Brain microvascular endothelial cell (primary cell): ENCODE measurements at places on chromosomes 12 and 14.

DNA sequence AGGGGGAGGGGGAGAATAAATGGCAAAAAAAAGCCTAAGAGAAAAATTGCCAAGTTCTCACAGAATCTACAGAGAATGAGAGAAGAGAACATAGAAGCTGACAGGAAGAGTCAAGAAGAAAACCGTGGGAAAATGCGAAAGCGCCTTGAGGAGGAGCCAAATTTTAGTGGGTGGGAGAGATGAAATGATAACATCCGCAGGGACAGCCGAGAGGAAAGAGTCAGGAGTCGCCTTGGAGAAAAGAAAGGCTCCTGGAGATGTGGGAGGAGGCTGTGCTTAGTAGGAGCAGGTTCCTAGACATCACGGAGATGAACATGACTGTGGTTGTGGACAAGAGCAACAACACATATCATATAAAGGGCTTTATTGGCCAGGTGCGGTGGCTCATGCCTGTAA is 49.4 kb downstream of the PHLDA1 start:
- peak; percentile 94 for DNase-seq

DNA sequence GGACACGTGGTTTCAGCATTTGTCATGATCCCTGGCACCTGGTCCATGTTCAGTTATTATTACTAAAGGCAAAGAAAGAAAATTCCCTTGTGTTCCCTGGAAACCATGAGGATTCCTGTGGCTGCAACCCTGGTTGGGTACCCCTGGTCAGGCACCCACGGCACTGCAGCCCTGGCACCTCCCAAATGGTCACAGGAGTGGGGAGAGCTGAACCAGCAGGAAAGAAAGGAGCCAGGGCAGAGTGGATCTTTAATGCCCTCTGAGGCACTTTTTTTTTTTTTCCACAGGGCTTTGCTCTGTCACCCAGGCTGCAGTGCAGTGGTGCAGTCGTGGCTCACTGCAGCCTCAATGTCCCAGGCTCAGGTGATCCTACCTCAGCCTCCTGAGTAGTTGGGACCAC is 17.5 kb downstream of the CINP start:
- no peak for DNase-seq

- DNase-seq, result no peak
These were observed 69.3 kb upstream of the IGF1 start for GRCh38 chr12:102549691-102550090.

DNA sequence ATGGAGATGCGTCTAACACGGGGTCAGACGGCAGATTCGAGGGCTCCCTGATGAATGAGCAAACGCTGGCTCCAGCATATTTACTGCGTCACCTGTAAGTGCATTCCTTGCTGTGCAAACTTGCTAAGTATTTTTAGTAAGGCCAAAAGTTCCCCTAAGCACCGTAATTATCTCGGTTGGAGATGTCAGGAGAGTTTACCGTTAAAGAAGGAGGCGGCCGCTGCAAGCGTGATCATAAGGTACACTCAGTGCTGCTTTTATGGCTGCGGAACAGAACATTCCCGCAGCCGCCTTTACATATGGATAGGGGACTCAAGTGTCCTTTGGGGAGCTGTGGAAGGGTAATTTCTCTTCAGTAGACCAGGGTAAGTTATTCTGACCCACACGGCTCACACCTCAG is 175.6 kb downstream of the GLT1D1 start:
- DNase-seq, result no peak

DNA sequence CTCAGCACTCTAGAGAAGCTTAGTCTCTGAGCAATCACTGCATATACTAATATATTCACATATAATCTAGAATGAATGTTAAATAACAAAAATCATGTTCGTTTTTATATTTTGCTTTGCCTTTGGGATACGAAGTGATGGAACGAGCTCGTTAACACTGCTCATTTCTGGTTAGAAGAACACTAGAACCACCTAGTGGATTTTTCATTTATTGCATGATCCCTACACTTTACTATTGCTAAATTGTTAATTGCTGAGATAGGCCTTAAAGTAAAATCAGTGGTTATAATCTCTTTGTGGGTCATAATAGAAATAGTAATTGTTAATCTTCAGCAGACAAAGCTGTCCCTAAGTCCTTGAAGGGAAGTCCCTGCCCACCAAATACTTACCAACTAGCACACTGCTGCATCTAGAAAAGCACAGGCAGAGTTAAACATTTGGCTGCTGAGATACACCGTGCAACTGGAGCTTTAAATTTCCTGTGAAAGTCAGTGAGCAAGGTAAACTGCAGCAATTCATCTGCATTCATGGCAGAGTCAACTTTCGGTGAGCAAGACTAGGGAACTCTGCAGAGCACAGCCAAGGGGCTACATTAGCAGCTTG is 353.7 kb downstream of the APAF1 start:
- DNase-seq, result no peak

GRCh38 chr14:92391726-92392125 is 68.8 kb downstream of the SLC24A4 start:
- no peak for DNase-seq

DNA sequence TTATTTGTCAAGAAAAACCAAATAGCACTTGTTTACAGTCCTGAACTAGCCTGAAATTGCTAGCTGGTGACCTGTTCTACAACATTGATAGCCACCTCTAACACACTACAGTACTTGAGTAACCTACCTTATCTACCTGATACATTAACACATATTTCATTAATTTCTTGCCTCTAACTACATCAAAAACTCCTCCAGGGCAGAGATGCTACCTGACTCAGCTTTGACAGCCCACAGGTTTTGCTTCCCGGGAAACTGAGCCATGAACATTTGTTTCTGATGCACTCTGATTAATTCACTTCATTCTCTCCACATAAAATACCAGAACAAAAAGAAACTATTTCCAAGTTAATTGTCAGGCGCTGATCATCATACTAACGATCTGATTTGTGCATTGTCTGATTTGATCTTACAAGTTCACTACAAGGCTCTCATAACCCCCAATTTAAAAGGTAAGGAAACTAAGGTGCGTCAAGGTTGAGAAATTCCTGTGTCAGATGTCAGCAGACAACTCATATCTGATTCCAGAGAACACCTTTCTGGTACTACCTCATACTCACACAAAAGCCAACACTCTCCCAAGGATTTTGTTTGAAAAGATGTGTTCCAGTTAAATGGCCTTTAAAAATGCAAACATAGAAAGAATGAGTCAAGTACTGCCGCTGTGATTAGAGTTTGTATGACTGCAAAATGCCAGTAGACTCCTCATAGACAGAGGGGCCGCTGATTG is 768.7 kb downstream of the BCL11B start:
- DNase-seq, result no peak

DNA sequence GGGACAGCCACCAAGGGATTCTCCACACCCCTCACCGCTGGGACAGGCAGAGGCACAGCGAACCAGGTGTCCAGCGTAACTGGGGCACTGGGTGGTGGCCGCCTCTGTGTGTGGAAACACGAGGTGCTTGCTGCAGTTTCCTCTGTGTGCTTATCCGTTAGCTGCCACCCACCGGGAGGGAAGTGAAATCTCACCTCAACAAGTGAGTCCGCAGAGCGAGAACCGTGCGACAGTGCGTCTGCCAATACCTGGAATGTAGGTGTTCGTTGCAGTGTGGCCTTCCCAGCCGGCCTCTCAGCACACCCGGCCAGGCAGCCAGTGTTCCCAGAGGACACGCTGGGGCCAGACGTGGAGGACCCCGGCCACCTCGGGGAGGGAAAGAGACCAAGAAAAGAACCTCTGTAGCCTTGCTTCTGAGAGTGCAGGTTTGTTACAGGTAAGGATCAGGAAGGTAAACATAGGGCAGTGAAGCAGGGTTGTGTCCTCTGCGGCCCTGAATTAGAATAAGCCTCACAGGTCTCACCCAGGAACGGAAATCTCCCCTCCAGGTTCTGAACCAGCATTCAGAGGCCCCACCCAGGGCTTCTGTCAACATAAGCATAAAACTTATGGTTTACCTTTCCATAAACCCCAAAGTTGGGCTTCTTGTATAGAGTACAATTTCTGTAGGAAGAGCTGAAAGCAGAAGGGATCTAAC is 1.5 kb downstream of the BCL2L14 start:
- no peak for DNase-seq

DNA sequence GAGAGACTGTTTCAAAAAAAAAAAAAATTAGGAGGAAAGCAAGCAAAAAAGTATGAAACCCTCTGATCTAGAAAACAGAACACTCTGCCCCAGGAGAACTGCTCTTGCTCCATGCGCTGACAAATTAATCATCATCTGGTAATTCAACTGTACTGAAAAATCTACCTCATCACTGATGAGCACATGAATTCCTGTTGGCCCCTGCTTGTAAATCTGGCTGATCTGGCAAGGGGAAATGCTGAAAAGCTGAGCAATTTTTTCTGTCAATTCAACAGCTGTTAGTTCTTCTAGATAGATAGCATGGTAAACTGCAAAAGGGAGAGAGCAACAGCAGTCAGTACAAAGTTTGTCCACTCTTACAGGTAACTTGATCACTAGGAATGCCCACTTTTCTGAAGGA is 15.2 kb upstream of the CSRNP2 start:
- DNase-seq, result no peak

- no peak for DNase-seq
These were observed 9.7 kb upstream of the KRT6B start for GRCh38 chr12:52461693-52462092.

- no peak for DNase-seq
These were observed 3.4 kb downstream of the PTPN6 start for GRCh38 chr12:6954316-6955107.
